ENCODE measurements at places on chromosomes 5 and 9. TPM values are rescaled to one million over a fixed set of nuclear protein-coding genes. Genes with fewer than 3 reads are reported as not detected.

Gene CACFD1
- 10.9 TPM for total RNA-seq

Gene PHAX
- total RNA-seq = 37.1 TPM

Gene INPP5E
- total RNA-seq = 7.2 TPM

Gene NUTM2G
- not detected for total RNA-seq

Gene OR13D1
- not detected for total RNA-seq

Gene PCDHB5
- total RNA-seq = 2.2 TPM

Gene SKP2
- total RNA-seq = 20.1 TPM

Gene KIF4B
- total RNA-seq = under 0.01 TPM
